GM12865 (cell line): ENCODE measurements at places on chromosomes 1 and 21.

DNA sequence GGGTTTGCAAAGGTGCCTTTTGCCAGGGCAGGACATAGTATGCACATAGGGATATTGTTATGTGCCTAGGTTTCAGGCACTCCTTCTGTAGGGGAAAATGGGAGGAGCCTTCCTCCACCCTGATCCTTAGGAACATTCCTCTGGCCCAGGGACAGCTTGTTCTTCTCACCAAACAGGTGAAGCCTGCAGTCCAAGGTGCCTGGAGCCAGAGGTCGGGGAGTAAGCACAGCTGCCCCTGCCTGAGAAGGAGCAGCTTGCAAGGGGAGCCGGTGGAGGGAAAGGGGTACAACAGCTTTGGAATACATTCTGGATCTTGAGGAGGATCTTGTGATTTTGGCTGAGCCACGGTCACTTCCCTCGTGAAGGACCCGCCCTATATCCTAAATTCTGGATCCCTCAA, 82.4 kb upstream of the CD1D start:
- DNase-seq: no peak

- DNase-seq: no peak
Measured at GRCh38 chr1:240912821-240913220, 300.9 kb upstream of the GREM2 start.

DNA sequence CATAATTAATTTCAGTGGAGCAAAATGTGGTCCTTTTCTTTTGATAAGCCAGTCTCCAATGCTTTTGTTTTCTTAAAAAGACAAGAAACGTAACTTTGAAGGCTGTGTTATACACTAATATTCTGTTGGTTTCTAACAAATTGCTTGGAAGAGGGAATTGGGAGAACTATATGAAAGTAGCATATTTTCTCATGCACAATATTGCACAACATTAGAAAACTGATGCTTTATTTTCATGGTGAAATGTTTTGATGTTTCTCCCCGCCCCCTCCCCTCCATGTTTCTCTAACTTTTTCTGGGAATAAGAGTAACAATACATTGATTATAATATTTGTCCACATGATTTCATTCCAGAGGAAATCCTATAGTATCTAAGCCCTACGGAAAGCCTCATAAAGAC, 115.4 kb downstream of the OLFML2B start:
- no peak for DNase-seq

DNA sequence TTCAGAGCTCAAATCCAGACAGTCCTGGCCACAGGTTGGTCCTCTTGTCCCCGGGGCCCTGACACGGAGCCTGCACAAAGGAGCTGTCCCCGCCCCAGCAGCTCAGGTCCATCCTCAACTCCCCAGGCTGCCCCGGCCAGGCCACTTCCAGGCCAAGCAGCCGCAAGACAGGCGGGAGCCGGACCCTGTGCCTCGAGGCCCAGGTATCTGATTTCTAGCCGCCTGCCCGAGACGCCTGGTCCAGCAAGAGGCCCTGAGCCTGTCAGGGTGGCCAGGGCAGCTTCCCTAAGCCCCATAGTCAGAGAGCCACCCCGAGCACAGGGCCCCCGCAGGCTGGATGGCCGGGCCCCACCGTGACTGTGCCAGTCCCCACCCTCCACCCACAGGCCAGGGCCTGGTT, 165.3 kb downstream of the PRDM16 start:
- DNase-seq: no peak
